Left ventricle myocardium inferior (tissue), 1 donor: ENCODE measurements at places on chromosomes 2 and 18. TPM values are rescaled to one million over a fixed set of nuclear protein-coding genes. Genes with fewer than 3 reads are reported as not detected.

The RAMP1 gene
- total RNA-seq, result 168 TPM

The PAX8 gene
- 0.44 TPM for total RNA-seq

- no peaks in the 10 kb centered on the region for H3K27me3 ChIP-seq
- peak overlapping the region; percentile 46 for H3K27ac ChIP-seq
- no peak for DNase-seq
- peaks cover 4% of the 10 kb centered on the region for H3K36me3 ChIP-seq
- H3K4me1 ChIP-seq, result peaks cover 63% of the 10 kb centered on the region
- no peak overlapping the region for H3K4me3 ChIP-seq
These were observed 18.5 kb upstream of the NFE2L2 start for GRCh38 chr2:177282787-177283572.

GRCh38 chr2:161386228-161386824 lies 29.8 kb upstream of the TBR1 start:
- no peaks in the 10 kb centered on the region for H3K27me3 ChIP-seq
- H3K4me1 ChIP-seq, result no peaks in the 10 kb centered on the region
- H3K4me3 ChIP-seq, result no peak overlapping the region
- H3K36me3 ChIP-seq, result no peaks in the 10 kb centered on the region
- no peak for DNase-seq
- H3K27ac ChIP-seq, result no peak overlapping the region

- H3K27ac ChIP-seq, result no peak overlapping the region
- no peak overlapping the region for H3K4me3 ChIP-seq
- H3K36me3 ChIP-seq, result no peaks in the 10 kb centered on the region
- DNase-seq, result no peak
- no peaks in the 10 kb centered on the region for H3K4me1 ChIP-seq
These were observed 78.5 kb upstream of the L3MBTL4 start for GRCh38 chr18:6493194-6493593.

DNA sequence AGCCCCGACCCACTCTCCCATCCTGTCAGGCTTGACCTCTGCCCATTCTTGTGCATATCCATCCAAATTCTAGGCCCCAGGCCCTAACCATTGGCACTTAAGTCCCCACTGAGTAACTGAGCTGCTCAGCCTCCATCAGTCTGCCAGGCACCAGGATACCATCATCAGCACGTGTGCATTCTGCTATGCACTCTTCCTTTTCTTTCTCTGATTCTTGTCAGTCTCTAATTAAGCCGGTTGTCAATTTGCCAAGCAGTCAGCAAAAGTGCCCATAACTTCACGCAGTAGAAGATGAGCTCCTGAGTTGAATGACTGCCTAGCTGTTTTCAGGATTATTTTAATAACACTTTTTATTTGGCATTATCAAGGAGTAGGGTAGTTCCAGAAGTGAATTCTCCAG lies 107.2 kb downstream of the FEZ2 start:
- H3K27me3 ChIP-seq, result no peaks in the 10 kb centered on the region
- H3K4me3 ChIP-seq, result no peak overlapping the region
- no peak for DNase-seq
- H3K27ac ChIP-seq, result no peak overlapping the region
- no peaks in the 10 kb centered on the region for H3K36me3 ChIP-seq

- no peak overlapping the region for H3K4me3 ChIP-seq
- H3K27me3 ChIP-seq, result peaks cover 36% of the 10 kb centered on the region
- H3K27ac ChIP-seq, result no peak overlapping the region
- peaks cover 14% of the 10 kb centered on the region for H3K4me1 ChIP-seq
These were observed 41.3 kb upstream of the ITM2C start for GRCh38 chr2:230823264-230823964.

DNA sequence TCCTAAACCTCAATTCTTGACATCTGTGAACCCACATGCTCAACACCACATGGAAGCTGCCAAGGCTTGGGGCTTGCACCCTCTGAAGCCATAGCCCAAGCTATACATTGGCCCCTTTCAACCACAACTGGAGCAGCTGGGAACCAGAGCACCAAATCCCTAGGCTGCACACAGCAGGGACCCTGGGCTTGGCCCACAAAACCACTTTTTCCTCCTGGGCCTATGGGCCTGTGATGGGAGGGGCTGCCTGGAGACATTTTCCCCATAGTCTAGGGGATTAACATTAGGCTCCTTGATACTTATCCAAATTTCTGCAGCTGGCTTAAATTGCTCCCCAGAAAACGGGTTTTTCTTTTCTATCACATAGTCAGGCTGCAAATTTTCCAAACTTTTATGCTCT lies 40.3 kb downstream of the EXOC6B start:
- H3K36me3 ChIP-seq, result no peaks in the 10 kb centered on the region
- H3K4me3 ChIP-seq, result no peak overlapping the region
- DNase-seq, result no peak
- H3K27me3 ChIP-seq, result no peaks in the 10 kb centered on the region
- H3K4me1 ChIP-seq, result peaks cover 76% of the 10 kb centered on the region
- H3K27ac ChIP-seq, result no peak overlapping the region

GRCh38 chr2:29518010-29518409 lies 402.8 kb downstream of the CLIP4 start:
- H3K4me1 ChIP-seq, result no peaks in the 10 kb centered on the region
- no peak overlapping the region for H3K4me3 ChIP-seq
- no peaks in the 10 kb centered on the region for H3K36me3 ChIP-seq
- DNase-seq, result no peak
- peaks cover 16% of the 10 kb centered on the region for H3K27me3 ChIP-seq

GRCh38 chr2:32342801-32343200 lies 14.0 kb upstream of the BIRC6 start:
- H3K4me1 ChIP-seq, result no peaks in the 10 kb centered on the region
- no peak overlapping the region for H3K27ac ChIP-seq
- H3K36me3 ChIP-seq, result no peaks in the 10 kb centered on the region
- H3K4me3 ChIP-seq, result peak overlapping the region; percentile 50
- DNase-seq, result no peak

DNA sequence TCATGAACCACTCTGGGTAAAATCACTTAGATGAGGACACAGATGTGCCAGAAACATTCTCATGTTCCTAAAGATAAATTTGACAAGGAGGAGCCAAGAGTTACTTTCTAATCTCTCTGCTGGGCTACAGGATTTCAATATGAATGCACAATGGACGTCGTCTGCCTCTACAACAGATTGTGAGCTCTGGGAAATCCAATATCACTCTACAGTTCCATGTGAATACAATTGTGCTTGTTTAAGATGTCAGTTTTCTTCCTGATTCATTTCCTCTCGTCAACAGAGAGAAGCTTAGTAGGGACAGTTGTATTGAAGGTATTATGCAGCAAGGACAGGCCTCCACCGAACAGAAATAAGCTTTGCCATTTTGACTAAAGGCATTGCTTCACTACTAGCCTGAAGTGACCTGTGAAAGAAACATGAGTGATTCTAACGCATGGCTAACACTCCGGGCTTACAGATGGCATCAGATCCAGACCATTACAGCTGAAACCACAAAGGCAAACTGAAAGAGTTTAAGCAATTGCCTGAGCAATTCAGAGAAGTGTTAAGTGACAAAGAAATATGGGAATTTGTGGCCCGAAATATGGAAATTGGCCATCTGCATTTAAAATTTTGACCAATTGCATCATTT lies 1591.5 kb downstream of the LRP1B start:
- H3K27ac ChIP-seq, result no peak overlapping the region
- H3K4me1 ChIP-seq, result no peaks in the 10 kb centered on the region
- DNase-seq, result no peak
- H3K36me3 ChIP-seq, result no peaks in the 10 kb centered on the region
- no peak overlapping the region for H3K4me3 ChIP-seq

- peaks cover 10% of the 10 kb centered on the region for H3K4me1 ChIP-seq
These were observed 14.9 kb downstream of the HPCAL1 start for GRCh38 chr2:10317646-10318045.

DNA sequence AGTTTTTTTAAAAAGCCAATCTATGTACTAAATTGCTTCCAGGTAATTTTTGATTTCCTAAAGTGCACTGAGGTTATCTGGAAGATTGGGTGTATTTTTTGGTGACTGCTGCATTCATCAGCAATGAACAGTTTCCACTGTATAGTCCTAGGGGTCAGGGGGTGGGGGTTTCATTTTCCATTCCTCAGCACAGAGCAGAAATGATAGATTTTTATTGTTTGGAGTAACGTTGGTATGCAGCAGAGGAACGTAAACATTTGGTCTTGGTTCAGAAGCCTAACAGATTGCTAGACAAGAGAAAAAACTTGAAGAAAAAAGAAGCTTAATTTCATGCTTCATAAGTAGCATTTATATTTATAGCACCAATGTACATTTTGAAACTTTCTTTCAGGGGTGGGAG lies 54.9 kb downstream of the ZCCHC2 start:
- H3K27ac ChIP-seq, result no peak overlapping the region
- H3K4me1 ChIP-seq, result peaks cover 8% of the 10 kb centered on the region
- DNase-seq, result no peak
- H3K4me3 ChIP-seq, result no peak overlapping the region

GRCh38 chr2:47651296-47651695 lies 131.6 kb upstream of the MSH6 start:
- no peak overlapping the region for H3K27ac ChIP-seq
- H3K27me3 ChIP-seq, result peaks cover 40% of the 10 kb centered on the region
- H3K36me3 ChIP-seq, result no peaks in the 10 kb centered on the region
- H3K4me1 ChIP-seq, result peaks cover 4% of the 10 kb centered on the region
- H3K4me3 ChIP-seq, result no peak overlapping the region
- no peak for DNase-seq

DNA sequence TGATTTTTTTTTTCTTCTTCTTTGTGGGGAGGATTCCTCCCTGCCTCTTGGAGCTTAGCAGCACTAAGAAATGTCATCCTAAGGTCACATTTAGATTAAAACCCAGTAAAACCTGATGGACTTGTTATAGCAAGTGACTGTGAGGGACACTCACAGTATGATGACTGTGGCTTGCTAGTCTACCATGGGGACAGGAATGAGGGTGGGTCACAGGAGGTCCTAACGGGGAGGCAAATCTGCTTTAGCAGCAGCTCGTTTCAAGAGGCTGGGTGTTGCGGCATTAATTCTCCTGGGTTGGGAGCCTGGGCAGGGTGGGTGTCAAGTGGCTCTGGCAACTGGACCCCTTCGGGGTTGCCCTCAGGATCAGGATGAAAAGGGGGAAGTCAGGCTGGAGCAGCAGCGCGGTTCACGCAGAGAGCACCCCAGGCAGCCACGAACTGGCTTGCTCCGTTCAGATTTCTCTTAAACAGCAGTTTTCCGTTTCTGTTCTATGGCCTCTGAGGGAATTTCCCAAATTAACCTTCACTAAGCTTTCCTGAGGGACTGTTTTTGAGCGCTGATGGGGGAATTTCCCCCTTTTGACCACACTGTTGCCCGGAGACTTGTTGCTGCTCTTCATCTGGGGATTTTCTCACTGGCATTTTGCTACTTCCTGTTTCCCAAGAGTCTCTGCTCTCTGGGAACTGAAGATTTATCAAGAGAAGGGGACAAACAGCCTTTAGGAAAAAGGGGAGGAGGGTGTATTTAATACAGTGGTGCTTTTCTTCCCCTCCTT lies 59.8 kb upstream of the PELI1 start:
- H3K27ac ChIP-seq, result peak overlapping the region; percentile 79
- H3K36me3 ChIP-seq, result no peaks in the 10 kb centered on the region
- peaks cover 46% of the 10 kb centered on the region for H3K4me1 ChIP-seq
- H3K27me3 ChIP-seq, result no peaks in the 10 kb centered on the region
- peak overlapping the region; percentile 49 for H3K4me3 ChIP-seq

DNA sequence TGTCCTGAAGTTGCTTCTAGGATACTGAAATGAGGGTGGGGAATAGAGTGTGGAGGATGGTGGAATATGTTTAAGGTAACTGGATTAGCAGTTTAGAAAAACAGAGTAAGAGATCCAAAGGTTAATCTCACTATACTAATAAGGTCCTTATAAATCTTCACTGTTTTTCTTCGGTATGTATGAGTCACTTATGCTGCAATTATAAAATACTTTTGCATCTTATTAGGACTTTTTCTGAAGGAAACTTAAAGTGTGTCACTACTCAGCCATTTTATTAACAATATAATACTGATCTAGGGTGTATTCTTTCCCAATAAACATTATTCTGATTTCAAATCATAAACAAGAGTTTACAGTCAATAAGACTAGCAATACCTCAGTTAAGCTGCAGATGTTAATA lies 182.3 kb downstream of the ZNF521 start:
- H3K4me1 ChIP-seq, result peaks cover 24% of the 10 kb centered on the region
- H3K27ac ChIP-seq, result no peak overlapping the region
- no peaks in the 10 kb centered on the region for H3K27me3 ChIP-seq
- no peaks in the 10 kb centered on the region for H3K36me3 ChIP-seq

DNA sequence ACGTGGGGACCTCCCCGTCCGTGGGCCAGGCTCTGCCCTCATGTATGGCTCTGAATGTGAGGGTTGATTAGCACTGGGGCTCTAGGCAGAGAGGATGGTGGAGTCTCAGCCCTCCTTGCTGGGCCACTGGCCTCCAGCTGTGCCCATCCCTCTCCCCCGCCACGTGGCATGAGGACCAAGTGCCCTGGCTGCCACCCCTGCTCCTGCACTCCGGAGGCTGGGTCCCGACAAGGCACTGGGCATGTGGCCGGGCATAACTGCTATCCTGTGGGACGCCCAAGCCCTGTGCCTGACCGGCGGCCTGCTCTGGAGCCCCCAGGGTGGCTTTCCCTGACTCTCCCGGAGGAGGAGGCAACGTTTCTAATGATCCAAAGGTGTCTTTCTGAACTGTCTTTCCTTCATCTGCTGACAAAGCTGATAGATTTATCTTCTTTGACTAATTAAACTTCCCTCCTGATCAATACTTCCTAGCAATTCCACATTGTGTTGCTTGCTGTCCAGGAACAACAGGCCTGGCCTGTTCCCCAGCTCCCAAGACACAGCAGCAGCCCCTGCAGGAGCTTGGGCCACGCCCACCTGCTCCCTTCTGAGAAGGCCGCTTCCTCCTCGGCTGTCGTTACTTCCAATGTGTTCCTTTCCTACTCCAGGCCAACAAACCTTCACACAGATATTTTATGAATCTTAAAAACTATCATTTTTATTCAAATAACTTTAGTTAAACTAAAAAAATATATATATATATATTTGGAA lies 132.0 kb downstream of the SNTG2 start:
- H3K4me1 ChIP-seq, result peaks cover 7% of the 10 kb centered on the region
- no peak overlapping the region for H3K27ac ChIP-seq
- H3K36me3 ChIP-seq, result no peaks in the 10 kb centered on the region
- no peak for DNase-seq

DNA sequence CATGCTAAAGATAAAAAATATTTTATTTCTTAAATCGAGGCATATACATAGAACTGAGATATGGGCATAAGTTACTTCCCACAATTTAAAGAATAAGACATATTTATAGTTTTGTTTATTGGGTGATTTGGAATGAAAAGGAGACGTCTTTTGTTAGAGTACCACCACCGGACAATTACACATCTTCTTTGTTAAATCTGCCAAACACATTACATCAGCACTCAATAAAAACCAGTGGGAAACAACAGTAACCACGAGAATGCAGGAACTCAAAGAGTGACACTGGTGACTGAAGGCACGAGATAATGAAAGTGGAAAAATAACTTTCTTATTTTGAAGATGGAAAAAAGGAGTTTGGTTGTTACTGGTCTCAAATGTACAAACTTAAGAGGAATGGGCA lies 92.6 kb upstream of the TFCP2L1 start:
- no peak overlapping the region for H3K4me3 ChIP-seq
- DNase-seq, result no peak
- no peak overlapping the region for H3K27ac ChIP-seq

GRCh38 chr2:136378712-136379595 lies 261.0 kb upstream of the CXCR4 start:
- no peak overlapping the region for H3K4me3 ChIP-seq
- peak; percentile 29 for DNase-seq
- H3K36me3 ChIP-seq, result no peaks in the 10 kb centered on the region
- H3K4me1 ChIP-seq, result peaks cover 24% of the 10 kb centered on the region
- no peak overlapping the region for H3K27ac ChIP-seq
- no peaks in the 10 kb centered on the region for H3K27me3 ChIP-seq

GRCh38 chr2:75540994-75541393 lies 19.7 kb downstream of the EVA1A start:
- DNase-seq, result no peak
- H3K27ac ChIP-seq, result no peak overlapping the region
- no peaks in the 10 kb centered on the region for H3K27me3 ChIP-seq
- no peak overlapping the region for H3K4me3 ChIP-seq
